Fibroblast of upper back skin (primary cell): ENCODE measurements at places on chromosomes 7 and 10.
A peak's percentile ranks its signal among the peaks of the same experiment; 100 is the strongest.

DNA sequence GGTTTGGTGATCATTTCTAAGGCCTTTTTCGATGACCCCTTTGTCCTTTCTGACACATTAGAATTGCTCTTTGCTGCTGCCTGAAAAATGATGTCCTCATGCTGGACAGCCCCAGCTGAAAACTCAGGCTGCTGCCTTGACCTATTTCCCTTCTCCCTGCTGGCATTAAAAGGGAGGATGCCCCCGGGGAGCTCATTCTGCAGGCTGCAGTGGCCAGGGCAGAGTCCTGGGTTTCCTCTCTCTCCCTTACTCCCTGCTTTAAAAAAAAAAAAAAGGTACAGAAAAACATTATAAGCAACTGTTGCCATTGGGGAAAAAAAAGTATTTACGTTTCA is 35.4 kb downstream of the LRRC4 start:
- no peak for DNase-seq

- no peak for DNase-seq
Observed at GRCh38 chr10:51606825-51607462, 92.5 kb downstream of the CSTF2T start.

DNA sequence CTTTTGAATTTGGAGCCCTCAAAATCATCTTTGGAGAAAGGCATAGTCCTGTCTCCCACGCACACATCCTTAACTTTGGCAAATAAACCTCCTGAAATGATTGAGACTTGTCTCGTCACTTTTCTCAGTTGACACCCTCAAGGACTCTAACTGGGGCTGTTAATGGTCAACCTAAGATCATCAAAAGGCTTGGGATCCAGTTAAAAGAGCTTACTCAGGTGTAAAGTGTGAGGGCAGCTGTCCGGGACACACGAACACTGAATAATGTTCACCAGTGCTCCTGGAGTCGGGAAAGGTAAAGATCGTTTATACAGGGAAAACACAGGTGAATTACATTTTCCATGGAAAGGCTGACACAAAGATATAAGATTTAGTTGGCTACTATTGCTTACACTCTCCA is 84.7 kb downstream of the PAXIP1 start:
- DNase-seq = no peak

DNA sequence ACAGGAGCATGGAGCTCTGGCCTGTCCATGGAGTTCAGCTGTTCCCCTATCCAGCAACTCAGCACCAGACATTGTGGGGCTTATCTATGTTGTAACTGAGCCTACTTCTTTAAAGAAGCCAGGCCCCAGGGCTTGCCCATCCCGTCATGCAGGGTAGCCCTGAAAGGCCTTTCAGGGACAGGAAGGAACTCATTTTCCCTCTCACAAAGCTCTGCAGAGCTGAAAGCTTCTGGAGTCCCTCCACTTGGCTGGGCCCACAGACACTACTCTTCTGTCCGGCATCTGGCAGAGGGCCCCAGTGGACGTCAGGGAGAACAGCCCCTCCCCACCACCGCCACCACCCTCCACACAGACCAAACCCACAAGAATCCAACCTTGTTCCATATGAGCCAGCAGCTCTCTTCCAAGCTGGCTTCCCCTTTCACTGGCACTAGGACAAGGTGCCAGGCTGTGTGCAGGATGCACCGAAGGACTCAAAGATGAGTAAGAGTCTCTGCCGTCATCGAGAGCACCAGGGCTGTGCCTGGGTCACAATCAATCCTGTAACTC is 33.1 kb downstream of the DENND2A start:
- peak; percentile 66 for DNase-seq

DNA sequence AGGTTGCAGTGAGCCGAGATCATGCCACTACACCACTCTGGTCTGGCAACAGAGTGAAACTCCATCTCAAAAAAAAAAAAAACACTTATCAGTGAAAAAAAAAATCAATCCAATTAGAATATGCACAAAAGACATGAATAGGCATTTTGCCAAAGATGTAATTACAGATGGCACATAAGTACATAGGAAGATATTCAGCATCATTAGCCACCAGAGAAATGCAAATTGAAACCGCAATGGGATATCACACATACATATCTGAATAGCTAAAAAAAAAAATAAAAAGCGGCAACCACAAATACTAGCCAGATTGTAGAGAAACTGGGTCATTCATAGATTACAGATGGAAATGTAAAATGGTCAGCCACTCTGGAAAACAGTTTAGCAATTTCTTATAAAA is 1310.8 kb downstream of the XPNPEP1 start:
- no peak for DNase-seq

GRCh38 chr7:156544919-156545715 is 95.5 kb upstream of the RNF32 start:
- DNase-seq = no peak

DNA sequence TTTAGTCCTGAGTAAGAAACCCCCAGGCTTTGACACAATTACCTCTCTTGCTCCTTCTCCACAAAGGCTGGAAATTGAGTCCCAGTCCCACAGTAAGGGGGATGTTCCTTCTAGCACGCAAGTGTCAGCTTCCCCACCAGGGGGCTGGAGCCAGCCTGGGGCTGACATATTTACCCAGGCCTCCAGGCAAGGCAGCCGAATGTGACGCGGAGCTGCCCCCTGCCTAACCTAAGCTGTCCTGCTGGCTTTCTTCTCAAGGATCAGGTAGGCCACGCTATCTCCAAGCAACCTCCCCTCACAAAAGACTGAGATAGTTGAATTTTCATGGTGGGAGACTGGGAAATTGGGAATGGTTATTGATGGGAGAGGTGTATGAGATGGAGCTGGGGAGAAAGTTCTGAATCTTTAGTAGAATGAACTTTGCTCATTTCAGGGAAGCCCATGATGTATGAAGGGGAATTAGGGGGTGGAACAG is 19.2 kb upstream of the BMPER start:
- DNase-seq = peak; percentile 56

- DNase-seq = no peak
Observed at GRCh38 chr7:99457050-99457649, 8.8 kb downstream of the ATP5MF start.
